ENCODE measurements at places on chromosomes 11 and 22.

- no peak for DNase-seq
These were observed 3.9 kb downstream of the CBL start for GRCh38 chr11:119210050-119210449.

DNA sequence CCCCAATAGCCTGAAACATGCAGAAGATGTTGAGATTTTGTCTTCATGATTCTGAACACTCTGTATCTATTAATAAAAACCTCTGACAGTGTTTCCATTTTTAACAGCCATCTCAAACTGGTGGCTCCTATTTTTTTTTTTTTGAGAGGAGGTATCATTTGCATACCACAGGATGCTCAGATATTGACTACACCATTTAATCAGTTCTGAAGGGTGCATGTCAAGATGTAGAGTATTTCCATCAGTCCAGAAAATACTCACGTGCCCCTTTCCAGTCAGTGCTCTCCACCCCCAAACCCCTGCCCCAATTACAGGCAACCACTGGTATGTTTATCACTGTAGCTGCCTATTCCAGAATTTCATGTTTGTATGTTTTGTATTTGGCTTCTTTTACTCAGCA lies 85.3 kb upstream of the SORL1-AS1 start:
- DNase-seq: no peak

DNA sequence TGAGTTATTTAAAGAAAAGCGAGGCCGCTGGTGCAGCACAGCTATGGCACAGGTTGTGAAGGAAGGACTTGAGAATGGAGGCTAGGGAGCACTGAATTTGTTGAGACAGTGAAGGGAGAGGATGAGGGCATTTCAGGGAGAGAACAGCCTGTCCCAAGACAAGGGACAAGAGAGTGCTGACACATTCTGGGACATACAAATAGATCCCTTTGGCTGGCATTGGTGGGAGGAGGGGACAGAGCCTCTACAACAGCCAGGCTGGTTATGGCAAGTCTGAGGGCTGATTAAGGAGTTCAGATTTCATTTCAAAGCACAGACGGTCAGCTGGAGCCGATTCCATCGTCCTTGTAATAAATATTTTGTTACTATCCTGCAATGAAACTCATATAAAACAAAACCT lies 1.7 kb upstream of the SLC29A2 start:
- DNase-seq: no peak

DNA sequence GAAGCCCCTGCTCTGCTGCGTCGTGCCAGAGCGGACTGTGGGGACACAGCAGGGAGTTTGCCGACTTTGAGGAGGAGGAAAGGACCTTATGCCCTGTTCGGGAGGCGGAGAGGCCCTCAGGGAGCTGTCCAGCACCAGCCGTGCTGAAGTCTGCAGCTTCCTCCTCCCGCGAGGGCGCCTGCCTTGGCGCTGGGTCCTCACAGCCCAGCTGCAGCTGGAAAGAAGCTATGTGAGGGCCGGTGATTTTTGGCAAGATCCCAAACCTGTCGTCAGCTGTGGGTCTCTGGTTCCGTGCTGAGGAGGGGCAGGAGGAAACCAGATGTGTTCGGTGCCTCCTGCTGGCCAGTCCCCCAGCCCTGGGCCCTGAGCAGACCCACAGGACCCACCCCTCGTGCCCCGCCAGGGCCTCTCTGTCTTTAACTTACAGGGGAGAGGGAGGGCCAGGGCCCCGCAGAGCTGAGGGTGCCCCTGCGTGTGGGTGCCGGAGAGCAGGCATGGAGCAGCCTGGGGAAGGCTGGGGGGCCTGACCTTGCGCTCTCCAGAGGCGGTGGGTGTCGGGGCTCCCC lies 12.0 kb downstream of the BRSK2 start:
- no peak for DNase-seq

DNA sequence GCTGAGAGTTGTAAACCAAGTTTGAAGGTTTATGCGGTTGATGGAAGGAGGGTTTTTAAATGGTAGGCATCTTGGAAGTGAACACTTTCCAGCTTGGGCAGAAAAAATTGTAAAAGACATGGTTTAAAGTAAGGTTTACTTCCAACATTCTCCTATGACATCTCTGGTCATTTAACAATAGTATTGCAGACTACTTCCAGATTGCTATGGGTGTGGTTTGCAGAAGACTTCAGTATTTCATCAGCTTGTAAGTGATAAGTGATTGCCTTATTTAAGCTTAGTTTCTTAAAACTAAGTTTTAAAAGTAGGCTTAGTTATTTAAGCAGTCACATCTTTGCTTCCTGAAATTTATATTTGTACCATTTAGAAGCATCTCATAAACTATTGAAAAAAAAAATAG lies 7.2 kb upstream of the STT3A start:
- DNase-seq: no peak

DNA sequence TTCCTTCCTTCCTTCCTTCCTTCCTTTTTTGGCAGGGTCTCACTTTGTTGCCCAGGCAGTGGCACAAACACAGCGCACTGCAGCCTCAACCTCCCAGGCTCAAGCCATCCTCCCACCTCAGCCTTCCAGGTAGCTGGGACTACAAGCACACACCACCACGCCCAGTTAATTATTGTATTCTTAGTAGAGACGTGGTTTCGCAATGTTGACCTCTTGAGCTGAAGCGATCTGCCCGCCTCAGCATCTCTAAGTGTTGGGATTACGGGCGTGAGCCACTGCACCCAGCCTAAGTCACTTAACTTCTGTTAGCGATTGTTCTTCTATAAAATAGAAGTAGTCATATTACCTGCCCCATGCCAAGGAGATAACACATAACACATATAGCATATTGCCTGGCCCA lies 2.8 kb upstream of the SYTL2 start:
- DNase-seq: no peak

GRCh38 chr11:111770581-111771134 lies 4.5 kb upstream of the PPP2R1B start:
- no peak for DNase-seq

DNA sequence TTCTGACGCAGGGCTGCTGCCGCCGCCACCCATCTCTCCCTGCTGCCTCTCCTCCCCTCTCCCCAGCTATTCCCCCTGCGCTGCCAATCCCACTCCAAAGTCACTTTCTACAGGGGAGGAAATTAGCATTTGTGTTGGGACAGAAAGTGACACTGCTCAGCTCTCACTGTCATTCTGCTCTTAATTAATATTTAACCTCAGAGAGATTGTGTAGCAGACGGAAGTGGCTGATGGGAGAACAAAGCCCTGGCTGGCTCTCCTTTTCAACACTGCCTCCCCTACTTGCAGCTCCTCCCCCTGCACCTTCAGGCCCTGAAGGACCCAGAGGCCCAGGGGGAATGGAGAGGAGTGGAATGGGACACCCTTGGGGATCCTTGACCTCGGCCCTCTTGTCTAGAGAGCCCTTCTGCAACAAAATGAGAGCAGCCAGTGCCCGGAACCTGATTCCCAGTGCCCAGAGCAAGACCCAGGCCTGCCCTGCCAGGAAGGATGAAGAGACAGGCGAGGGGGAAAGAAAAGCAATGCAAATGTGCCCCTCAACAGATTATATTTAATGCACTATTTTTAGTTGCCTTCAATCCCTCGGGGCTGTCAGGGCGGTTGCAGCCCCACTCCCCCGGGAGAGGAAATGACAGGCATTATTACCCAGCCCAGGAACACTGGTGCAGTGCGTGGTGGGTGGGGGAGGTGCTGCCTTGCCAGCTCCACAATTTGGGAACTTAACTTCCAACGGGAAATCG lies 14.6 kb upstream of the NRGN start:
- DNase-seq: no peak

DNA sequence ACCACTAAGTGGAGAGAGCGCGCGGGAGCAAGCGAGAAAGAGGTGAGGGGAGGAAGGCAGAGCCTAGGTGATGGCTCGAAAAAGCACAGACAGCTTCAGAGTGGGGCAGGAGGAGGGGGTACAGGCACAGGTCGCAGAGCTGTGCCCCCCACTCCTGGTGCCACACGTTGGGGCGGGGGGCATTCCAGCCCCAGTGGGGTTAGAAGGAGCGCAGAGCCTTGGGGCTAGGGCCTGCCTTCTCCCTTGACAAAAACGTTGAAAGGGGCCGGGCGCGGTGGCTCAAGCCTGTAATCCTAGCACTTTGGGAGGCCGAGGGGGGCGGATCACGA lies 41.6 kb upstream of the ISX start:
- no peak for DNase-seq

DNA sequence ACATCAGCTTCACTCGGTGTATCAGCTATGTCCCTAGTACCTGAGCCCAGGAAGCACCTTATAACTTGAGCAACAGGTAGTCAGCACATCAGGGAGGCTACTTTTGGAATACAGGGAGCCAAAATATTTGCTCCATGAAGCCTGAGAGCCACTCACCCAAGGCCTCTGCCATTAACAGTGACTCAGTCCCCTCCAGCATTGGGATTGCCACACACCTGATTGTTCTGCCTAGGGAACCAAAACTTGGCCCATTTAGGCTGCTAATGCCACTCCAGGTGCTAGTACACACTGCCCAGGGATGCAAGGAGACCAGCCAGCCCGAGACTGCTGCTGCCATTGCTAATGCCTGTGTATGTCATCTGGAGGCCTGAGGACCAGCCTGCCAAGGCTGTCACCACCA lies 773.6 kb upstream of the TENM4 start:
- DNase-seq: no peak

- no peak for DNase-seq
These were observed 774 bp downstream of the APOBEC3D start for GRCh38 chr22:39021552-39022250.

DNA sequence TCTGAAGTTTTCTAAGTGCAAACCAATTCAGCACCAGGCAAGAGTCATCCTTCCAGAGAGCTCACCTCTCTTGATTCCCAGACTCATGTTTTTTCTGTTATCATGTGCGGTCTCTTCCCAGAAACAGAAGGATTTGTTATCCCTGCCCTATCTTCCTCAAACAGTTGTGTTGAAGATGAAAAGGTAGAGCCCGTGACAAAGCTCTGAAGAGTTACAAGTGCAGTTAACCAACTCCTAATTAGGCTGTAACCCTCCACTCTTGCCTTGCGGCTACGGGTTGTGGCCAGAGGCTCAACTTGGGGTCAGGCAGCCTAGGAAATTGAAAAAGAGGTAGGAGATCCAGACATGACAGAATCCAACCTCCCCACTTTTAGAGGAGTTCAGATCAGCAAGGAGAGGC lies 76.2 kb upstream of the CADM1 start:
- no peak for DNase-seq

DNA sequence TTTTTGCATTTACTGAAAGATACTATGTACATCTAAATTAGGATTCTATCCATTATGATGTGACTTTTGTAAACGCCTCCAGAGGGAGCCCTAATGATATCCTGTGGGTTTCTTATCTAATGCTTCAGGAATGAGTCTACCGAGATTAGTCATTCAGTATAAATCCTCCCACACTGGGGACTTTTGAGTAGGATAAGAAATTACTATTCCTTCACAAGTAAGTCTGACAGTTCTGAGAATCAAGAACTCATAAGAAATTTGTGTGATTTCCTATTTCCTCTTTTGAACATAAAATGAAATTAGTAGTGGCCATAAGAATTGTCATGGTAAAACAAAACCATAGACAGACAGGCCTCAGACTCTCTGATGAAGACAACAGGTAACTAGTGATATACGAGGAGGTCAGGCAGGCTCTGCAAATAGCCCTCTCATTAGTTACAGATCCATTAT lies 10.0 kb upstream of the OR5M1 start:
- DNase-seq: no peak

DNA sequence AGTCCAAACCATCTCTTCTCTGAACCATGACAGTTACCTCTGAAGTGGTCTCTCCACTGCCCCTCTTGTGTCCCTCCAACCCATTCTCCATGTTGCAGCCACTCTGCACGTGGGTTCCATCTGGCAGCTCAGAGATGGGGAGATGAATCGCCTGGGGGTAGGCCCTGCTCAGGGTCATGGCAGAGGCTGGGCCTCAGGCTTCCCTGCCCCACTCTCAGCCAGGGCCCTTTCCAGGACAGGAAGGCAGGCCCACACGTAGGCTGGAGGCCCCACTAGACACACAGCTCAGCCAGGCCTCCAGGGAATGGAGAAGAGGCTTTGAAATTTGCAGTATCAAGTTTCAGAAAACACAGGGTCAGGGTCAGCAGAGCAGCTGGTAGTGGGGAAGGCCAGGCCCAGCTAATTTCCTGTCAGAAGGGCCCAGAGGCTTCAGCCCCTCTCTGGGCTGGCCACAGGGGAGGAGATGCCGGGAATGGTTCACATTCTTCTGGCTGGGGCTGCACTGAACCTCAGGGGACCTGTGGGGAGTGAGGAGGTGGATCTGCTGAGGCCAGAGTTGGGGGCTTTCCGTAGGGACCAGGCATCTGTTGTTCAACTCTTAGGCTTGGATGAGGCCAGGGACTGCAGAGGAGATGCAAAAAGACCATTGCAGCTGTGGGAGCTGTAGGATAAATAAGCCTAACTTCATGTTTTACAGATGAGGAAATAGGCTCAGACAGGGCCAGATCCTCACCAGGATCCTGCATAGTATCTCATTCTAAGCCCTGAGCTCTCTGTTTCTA lies 101.6 kb downstream of the SWAP70 start:
- no peak for DNase-seq

DNA sequence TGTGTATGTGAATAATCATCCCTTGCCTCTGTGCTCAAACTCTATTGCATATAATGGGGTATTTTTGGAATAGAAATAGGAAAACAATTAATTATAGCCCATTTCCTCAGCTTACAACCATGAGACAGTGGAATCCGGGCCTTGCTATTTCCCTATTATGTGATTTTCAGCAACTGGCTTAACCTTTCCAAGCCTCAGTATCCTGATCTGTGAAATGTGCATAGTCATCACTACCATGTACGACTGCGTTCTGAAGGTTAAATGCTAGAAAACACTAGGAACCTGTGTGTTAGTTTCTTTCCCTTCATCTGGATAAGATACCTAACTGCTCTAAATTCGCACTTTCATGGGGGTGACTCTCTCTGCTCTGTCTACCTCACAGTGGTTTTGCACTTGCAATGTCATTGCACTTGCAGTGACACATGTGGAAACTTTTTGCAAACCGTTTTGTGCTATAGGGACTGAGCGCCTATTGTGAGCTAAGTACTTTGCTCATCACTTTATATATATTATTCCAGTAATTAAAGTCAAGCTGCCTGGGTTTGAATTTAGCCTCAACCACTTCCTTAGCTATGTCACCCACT lies 48.3 kb downstream of the IRAG1 start:
- no peak for DNase-seq

- DNase-seq: no peak
These were observed 278.5 kb downstream of the CASP12 start for GRCh38 chr11:104619751-104620150.
